ENCODE measurements at places on chromosomes 7 and 10.

DNA sequence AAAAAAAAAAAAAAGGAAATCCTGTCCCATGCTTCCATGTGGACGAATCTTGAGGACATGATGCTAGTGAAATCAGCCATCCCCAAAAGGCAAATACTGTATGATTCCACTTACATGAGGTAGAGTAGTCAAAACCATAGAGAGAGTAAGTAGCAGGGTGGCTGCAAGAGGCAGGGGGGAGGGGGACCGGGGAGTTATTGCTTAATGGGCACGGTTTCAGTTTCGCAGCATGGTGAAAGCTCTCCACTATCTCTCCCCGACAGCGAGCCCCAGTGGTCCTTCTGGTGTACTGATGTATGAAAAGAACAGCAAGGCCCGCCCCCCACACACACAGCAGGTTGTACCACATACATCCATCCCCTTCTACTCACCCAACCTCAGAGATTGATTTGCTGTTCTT is 32.8 kb downstream of the NOD1 start:
- no peak overlapping the region for H3K27ac ChIP-seq
- DNase-seq = peak; percentile 90
- peaks cover 7% of the 10 kb centered on the region for H3K36me3 ChIP-seq
- peaks cover 3% of the 10 kb centered on the region for H3K4me1 ChIP-seq
- H3K4me3 ChIP-seq = no peak overlapping the region

DNA sequence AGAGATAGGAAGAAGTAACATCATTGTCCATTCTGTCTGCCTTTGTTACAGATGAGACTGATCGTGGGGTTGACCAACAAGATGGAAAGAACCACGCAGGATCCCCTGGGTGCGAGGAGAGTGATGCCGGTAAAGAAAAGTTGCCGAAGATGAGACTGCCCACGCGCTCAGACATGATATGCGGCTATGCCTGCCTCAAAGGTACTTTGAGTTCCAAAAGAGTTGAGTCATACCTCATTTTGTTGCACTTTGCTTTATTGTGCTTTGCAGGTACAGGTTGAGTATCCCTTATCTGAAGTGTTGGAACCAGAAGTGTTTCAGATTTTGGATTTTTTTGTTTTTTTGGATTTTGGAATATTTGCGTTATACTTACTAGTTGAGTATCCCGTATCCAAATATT is 12.2 kb upstream of the CLCN1 start:
- H3K36me3 ChIP-seq = peaks cover 44% of the 10 kb centered on the region
- peaks cover 48% of the 10 kb centered on the region for H3K4me1 ChIP-seq
- no peak overlapping the region for H3K4me3 ChIP-seq
- DNase-seq = no peak

DNA sequence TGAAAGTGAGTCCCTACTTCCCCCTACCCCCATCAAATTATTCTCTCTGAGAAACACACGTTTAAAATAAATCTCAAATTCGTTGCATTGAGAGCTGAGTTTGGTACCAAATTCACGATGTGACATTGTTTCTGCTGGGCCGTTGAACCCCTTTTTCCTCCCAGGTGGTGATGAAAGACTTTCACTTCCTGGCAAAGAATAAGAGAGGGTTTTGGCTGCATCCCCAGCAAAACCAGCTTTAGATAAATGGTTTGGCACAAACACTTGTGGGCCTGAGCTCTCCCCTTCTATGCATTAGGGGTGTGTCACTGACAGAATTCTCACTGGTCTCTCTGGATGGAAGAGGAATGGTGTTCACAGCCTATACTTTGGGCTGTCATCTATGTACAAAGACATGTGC is 8.8 kb upstream of the DNTT start:
- H3K27ac ChIP-seq = peak overlapping the region; percentile 46
- H3K4me1 ChIP-seq = peaks cover 60% of the 10 kb centered on the region
- H3K36me3 ChIP-seq = no peaks in the 10 kb centered on the region
- H3K4me3 ChIP-seq = no peak overlapping the region

GRCh38 chr7:52249741-52250140 is 785.7 kb upstream of the POM121L12 start:
- H3K4me1 ChIP-seq = no peaks in the 10 kb centered on the region
- no peak overlapping the region for H3K27ac ChIP-seq
- DNase-seq = no peak
- no peaks in the 10 kb centered on the region for H3K36me3 ChIP-seq

- H3K27me3 ChIP-seq = no peaks in the 10 kb centered on the region
- peak; percentile 93 for DNase-seq
- H3K4me3 ChIP-seq = no peak overlapping the region
- no peak overlapping the region for H3K27ac ChIP-seq
- H3K36me3 ChIP-seq = no peaks in the 10 kb centered on the region
- peaks cover 12% of the 10 kb centered on the region for H3K4me1 ChIP-seq
Observed at GRCh38 chr7:3092468-3092867, 48.8 kb upstream of the CARD11 start.

GRCh38 chr7:82542665-82543064 is 99.1 kb upstream of the CACNA2D1 start:
- H3K4me3 ChIP-seq = no peak overlapping the region
- H3K36me3 ChIP-seq = no peaks in the 10 kb centered on the region
- no peak overlapping the region for H3K27ac ChIP-seq

GRCh38 chr7:472640-472957 is 47.0 kb downstream of the PDGFA start:
- no peak overlapping the region for H3K4me3 ChIP-seq
- no peaks in the 10 kb centered on the region for H3K27me3 ChIP-seq
- H3K36me3 ChIP-seq = no peaks in the 10 kb centered on the region
- DNase-seq = no peak
- H3K4me1 ChIP-seq = peaks cover 21% of the 10 kb centered on the region

DNA sequence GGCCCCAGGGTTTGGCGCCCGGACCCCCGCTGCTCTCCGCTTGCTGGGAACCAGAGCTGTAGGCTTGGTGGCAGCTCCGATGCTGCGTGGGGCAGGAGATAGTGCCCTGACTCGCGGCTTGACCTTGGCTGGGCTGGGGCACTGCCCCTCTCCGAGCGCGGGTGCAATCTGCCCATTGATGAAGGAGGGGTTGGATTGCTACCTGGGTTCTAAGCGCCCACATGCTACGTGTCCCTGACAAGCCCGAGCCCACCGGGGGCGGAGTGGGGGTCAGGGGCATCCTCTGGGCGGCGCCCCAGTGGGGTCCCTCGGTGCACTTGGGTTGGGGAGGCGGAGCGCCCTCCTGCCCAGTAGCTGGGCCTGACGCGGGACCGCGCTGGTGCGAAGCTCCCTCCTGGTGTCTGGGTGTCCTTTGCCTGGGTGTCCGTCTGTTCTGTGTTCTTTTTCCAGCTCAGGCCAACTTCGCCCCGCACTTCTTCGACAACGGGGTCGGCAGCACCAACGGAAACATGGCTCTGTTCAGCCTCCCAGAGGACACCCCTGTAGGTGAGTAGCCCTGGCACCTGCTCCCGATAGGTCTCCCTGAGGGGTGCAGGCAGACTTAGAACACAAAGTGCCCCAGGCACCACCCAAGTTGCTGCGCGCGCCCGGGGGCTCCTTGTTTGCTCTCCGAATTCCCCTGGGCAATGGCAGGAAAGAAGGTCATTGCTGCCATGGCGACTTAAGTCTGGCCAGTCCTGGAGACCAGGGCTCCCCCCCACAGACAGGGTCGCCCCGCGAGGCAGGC is 900 bp downstream of the CDHR1 start:
- peaks cover 86% of the 10 kb centered on the region for H3K27me3 ChIP-seq
- no peak overlapping the region for H3K27ac ChIP-seq
- H3K4me1 ChIP-seq = peaks cover 16% of the 10 kb centered on the region
- H3K36me3 ChIP-seq = no peaks in the 10 kb centered on the region

DNA sequence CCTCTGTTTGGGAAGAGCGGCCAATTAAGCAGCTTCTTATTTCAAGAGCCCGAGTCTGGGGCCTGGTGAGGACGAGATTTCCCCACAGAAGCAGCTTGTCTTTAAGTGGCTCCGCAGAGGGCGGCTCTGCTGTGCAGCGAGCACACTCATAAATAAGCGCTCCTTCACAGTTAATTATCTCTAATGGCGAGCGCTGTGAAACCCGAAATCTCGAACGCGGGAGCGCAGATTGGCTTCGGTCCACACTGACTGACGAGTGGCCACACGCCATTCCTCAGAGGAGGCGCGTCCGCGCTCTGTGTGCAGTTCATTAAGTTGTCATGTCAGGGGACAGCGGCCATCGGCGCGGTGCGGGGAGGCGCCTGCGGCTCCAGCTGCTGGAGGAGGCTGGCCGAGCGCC is 560.9 kb downstream of the DNAJB6 start:
- H3K36me3 ChIP-seq = no peaks in the 10 kb centered on the region
- no peak overlapping the region for H3K4me3 ChIP-seq
- no peak for DNase-seq
- H3K27ac ChIP-seq = no peak overlapping the region
- H3K27me3 ChIP-seq = no peaks in the 10 kb centered on the region
- H3K4me1 ChIP-seq = no peaks in the 10 kb centered on the region

DNA sequence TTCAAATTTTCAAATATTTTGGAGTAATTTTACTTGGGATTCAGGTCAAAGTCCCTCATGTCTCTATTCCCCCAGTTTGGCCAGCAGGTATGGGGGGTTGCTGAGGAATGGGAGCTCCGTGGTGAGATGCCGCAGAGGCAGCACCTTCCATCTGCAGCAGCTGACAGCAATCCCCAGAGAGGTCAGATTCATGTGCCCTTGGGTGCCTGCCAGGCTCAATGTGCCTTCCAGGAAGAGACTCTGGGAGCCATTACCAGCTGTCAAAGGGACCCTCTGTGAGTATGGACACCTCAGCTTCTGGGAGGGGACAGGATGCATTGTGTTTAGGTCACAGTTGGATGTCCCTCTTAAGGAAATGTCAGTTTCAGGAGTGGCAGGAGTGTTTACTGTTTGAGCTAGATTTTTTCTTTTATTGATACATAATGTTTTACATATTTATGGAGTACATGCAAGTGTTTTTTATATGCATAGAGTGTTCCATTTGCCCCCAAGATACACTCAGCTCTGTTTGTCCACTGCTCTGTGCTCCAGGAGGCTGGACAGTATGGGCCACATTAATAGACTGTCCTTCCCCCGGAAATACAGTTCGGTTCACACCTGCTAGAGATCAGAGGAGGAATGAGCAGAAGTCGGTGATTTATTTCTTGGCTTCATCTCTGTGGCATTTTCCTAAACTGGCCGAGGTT is 75.3 kb upstream of the GRB10 start:
- H3K27me3 ChIP-seq = no peaks in the 10 kb centered on the region
- no peak for DNase-seq
- no peaks in the 10 kb centered on the region for H3K36me3 ChIP-seq
- no peak overlapping the region for H3K4me3 ChIP-seq

DNA sequence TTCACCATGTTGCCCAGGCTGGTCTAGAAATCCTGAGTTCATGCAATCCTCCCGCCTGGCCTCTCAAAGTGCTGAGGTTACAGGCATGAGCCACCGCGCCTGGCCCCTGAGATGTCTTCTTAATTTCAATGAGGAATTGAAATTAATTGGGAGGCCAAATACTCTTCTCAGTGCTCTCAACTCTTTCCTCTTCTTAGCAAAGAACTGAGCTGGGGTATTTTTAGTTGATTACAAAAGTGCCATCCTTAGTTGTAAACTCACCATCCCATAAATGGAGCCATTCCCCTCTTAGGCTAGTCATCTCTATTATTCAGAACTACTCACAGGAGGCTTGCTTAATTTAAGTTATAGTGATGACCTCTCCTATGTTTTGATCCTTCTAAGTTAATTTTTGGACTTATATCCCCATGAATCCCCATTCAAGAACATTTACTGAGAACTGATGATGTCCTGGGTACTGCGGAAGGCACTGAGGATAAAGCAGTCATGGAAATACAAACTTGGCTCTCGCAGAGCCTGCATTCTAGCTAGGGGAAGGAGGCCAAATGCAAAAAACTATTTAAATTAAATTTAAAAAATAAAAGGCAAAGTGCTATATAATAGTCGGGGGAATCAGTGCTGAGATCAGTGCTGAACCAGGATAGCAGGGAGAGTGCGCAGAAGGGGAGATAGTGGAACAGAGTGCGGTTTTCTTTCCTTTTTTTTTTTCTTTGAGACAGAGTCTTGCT is 145.3 kb downstream of the SFMBT2 start:
- H3K36me3 ChIP-seq = no peaks in the 10 kb centered on the region
- no peaks in the 10 kb centered on the region for H3K27me3 ChIP-seq
- no peaks in the 10 kb centered on the region for H3K4me1 ChIP-seq
- no peak overlapping the region for H3K27ac ChIP-seq
- no peak overlapping the region for H3K4me3 ChIP-seq

- H3K4me1 ChIP-seq = peaks cover 2% of the 10 kb centered on the region
- peak; percentile 73 for DNase-seq
Observed at GRCh38 chr7:29485339-29486190, 78.1 kb upstream of the PRR15 start.

DNA sequence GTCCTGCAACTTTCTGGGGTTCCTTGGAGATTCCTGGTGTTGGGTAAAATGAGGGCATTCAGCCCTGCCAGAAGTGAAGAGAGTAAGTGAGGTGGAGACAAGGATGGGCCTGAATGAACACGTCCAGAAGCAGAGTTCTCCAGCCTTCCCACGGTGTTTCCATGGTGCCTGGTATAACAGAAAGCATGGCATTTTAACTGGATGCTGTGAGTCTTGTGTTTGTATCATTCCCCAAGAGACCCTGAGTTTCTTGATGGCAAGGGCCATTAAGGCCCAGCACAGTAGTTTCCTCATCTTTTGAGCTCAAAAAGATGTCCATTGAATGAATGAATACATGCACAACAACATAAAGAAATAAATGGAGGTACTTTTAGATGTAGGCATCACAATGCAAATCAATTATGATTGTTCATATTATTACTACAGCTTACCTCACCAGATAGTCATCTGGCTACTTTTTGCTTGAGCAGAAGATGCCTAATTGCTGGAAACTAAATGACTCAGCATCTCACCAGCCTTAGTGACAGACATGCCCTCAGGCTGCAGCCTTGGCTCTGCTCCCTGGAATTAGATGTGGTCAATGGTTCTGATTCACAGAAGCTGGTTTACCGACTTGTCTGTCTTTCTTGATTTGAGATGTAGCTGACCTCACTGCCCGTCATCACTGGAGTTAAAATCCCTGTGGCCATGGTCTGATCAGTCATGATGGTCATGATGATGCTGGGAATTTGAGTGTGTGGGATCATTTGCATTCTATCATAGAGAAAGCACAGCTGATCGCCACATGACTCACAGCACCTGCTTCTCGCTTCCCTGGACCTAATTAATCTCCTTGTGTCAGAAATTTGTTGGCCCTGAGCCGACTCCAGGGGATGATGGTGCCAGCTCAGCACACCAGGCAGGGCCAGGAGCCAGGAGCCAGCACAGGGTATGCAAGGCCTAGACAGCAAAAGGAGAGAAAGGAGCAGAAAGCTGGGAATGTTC is 83.9 kb downstream of the CXCL12 start:
- no peaks in the 10 kb centered on the region for H3K27me3 ChIP-seq
- H3K4me3 ChIP-seq = no peak overlapping the region
- H3K4me1 ChIP-seq = no peaks in the 10 kb centered on the region
- no peak for DNase-seq
- H3K27ac ChIP-seq = no peak overlapping the region

DNA sequence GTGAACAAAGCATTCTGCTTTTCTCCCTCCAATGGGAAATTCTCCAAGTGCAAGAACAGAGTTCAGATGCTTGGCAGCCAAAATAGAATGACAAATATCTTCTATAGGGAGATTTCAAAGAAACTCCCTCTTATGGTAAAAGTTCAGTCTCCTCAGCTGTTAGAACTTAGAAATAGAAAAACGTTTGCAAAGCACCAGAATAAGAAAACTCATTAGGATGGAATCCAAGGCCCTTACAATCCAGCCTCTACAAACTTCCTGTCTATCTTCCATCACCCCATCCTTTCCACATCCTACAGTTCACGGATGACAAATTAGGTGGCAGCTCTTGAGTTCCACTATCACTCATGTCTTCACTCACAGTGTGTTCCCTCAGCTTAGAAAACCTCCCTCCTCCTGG is 25.7 kb downstream of the FAM13C start:
- DNase-seq = no peak
- no peaks in the 10 kb centered on the region for H3K4me1 ChIP-seq
